ENCODE measurements at places on chromosomes 1 and 21.

- DNase-seq: peak; percentile 9
These were observed 375.7 kb upstream of the CAMK1G start for GRCh38 chr1:209207701-209208286.

- no peak for DNase-seq
These were observed 5.0 kb downstream of the TSTD1 start for GRCh38 chr1:161033751-161034150.

DNA sequence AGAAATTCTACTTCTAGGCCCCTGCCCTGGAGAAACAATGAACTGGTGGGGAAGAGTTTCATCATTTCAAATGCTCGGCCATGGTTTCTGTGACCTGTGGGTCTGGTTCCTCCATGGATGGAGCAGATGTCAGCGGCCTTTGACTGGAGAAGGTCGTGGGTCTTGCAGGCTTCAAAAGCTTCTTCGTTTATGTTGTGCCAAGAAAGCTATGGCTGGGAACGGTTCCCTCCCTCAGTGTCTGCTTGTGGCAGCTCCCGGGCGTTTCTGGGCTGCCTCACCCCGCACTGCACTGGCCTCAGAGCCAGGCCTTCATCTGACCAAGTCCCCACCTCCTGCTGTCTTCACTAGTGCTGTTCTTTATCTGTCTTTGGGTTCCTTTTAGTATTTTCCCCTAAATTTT, 46.4 kb upstream of the POFUT2 start:
- no peak for DNase-seq

DNA sequence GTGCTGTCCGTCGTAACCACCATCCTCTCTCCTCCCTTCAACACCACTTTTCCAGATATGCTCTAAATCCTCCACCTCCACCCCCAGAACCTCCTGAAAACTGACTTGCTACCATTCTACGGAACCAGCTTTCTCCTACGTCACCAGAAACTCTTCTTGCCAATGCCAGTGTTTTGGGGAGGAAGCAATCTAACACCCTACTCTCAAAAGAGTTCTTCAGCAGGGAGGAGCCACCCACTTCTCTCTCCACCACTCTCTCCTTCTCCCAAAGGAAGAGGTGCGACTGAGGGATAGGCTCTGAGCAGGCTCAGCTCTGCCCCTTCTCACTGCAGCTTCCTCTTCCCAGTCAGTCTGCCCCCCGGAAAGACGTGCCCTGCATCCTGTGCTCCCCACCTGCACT, 6.1 kb upstream of the S100A2 start:
- no peak for DNase-seq

GRCh38 chr1:244384066-244384465, 67.6 kb downstream of the ADSS2 start:
- DNase-seq: no peak

GRCh38 chr1:67675800-67676199, 9.2 kb upstream of the GADD45A start:
- DNase-seq: no peak

GRCh38 chr1:33039840-33040239, 3.2 kb upstream of the AK2 start:
- DNase-seq: no peak

DNA sequence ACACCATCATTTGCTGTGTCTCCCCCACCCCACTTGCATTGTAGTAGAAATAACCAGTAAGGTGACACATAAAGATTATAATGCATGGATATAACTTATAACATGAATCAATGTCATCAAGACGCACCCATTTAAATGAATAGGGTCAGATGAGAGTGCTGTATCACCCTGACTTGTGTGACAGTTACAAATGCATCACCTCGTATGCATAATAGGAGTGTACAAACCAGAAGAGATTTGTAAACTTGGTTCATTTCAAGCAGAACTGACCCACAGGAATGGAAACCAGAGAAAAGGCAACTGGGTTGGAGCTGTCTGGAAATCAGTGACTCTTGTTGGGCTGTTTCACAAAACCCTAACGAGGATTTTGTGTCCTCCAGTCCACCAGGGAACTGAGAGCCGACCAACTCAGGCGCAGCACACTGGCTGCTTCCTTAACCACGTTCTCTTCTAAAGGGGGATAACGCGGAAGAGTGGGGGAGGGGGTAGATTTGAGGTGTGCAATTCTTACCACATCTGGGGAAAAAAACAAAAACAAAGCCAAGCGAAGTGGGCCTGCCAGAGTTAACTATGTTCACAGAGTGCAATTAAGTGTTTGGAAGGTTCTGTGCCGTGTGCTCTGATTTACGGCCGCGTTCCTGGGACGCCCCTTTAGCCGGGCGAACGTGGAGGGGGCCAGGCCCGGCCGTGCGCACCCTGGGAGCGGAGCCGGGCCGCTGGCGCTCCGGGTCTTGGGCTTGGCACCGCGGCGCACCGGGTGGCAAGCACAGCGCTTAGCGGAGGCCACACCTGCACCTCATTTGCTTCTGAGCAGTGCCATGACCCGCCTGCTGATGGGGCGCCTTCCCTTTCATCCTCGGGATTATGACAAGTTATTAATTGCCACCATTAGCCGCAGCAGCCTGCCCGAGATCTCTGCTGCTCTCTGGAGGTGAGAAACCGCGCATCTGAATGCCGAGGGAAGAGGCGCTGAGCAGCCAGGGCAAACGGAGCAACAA, 248.8 kb upstream of the FOXD3 start:
- no peak for DNase-seq

DNA sequence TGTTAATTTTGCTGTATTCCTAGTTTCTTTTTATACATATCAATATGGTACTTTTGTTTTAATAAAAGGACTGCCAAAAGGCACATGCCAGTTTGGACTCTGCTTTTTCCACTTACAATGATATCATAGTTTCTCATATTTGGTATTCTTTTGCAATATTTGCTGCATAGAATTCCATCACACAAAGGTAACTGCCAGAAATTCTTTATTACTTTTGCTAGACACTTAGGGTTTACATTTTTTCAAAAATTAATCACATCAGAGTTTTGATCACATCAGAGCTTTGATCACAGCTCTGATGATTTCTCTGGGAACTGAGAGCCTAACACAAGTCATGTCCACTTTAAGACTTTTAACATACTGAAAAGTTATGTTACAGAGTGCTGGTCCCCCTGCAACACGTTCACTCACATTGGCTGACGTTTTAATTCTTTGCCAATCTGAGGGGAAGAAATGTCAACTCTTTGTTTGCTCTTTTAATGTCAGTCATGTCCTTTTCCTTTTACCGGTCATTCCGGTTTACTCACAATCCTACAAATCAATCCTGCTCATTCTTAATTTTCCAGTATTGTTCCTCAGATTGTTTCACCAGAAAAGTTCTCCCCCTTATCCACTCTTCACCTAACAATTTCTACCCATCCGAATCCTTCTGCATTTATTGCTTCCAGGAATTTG, 1.1 kb upstream of the CD46 start:
- no peak for DNase-seq

DNA sequence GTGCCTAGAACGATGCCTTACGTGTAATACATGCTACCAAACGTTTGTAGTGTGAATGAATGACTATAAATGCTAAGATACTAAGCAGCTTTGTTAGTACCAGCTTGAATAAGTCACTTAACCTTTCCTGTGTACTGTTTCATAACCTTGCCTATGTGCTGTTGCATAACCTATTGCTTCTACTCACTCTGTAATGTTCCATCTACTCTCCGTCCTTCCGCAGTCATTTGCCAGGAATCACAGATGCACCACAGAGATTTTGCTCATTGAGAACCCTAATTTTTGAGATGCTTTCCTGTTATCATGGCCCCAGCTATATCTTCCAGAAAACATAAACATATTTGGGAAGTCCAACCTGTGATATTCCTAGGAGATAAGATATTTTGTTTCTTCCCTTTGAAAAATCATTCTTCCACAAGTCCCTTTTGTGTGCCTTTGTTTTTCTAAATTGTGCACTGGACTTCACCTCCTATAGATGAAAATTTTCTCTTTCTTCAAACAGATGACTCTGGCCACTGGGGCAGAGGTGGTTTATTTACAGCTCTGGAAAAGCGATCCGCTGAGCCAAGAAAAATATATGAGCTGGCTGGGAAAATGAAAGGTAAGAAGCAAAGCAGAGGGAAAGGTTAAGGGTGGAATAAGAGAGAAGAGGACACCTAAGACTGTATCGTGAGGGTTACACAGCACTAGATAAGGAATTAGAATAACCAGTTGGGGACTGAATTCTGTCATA, 44.8 kb downstream of the CHD1L start:
- no peak for DNase-seq

- DNase-seq: no peak
These were observed 633 bp upstream of the RFX5 start for GRCh38 chr1:151347523-151348246.

GRCh38 chr1:80349218-80349617, 1342.7 kb upstream of the ADGRL4 start:
- DNase-seq: no peak

DNA sequence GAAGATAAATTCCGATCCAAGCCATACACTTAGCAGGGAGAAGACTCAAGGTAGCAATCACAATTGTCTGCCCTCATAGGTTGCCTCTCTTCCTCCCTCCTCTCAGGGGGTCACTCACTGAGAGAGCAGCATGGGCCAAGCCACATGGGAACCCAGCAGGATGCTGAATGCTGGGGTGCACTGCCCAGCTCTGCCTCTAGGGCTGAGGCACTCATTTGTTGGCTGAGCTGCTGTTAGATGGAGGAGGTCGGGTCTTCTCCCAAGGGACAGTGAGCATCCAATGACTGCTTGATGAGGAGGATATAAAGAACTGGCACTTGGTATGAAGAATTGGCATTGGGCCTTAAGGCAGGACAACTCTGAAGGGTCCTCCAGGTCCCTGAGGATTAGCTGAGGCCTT, 418.8 kb downstream of the SIPA1L2 start:
- DNase-seq: no peak

GRCh38 chr1:27132624-27133023, 22.3 kb downstream of the SLC9A1 start:
- no peak for DNase-seq

DNA sequence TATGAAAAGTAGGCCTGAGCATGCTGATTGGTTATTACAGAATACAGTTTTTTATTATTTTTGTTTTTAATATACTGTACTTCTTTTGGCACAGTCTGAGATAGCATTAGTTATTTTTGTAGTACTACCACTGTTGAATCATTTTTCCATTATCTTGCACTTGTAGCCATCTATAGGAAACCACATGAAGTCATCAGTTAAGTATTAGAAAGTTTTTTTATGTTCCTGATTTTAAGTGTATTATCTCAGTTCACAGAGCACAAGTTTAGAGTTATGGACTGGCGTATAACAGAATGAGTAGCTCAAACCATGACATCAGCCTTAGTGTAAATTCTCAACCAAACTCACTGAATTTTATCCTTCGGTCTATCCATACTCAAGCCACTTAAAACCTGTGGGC, 22.8 kb downstream of the DHX9 start:
- no peak for DNase-seq

DNA sequence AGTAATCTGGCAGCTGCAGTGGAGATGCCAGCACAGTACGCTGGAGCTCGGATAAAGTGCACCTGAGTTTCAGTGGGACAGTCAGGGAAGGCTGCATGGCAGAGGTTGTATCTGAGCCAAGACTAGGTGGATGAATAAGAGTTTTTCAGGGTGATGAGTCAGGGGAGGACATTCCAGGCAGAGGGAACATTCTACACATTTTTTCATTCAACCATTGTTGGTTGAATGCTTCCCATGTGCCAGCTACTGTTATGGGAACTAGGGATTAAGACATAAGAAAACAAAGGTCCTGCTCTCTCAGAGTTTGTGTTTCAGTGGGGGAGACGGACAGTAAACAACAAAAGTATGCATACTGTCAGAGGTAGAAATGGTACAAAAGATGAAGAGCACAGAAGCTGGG, 5.2 kb downstream of the LEPR start:
- no peak for DNase-seq

- no peak for DNase-seq
These were observed 3.2 kb upstream of the IBA57 start for GRCh38 chr1:228162286-228163006.

DNA sequence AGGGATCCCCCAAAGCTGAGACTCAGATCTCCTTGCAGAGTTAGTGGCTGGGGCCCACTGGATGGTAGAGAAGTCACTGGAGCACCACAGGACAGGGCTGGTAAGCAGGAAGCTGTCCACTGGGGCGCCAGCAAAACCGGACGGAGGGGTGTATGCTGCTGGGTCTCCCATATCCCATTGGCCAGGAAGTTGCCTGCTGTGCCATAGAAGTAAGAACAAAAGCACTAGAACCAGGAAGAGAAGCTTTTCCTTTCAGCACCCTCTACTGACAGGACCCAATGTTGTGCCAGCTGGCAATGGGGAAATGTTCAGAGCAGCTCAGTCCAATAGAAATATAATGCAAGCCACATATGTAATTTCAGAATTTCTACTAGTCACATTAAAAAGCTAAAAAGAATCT, 146.6 kb downstream of the SPATA46 start:
- no peak for DNase-seq

- DNase-seq: no peak
These were observed 14.3 kb downstream of the DAP3 start for GRCh38 chr1:155703216-155703615.

GRCh38 chr1:212326541-212326940, 41.3 kb downstream of the PPP2R5A start:
- no peak for DNase-seq

- DNase-seq: no peak
These were observed 62.4 kb upstream of the LRP8 start for GRCh38 chr1:53390261-53390660.

DNA sequence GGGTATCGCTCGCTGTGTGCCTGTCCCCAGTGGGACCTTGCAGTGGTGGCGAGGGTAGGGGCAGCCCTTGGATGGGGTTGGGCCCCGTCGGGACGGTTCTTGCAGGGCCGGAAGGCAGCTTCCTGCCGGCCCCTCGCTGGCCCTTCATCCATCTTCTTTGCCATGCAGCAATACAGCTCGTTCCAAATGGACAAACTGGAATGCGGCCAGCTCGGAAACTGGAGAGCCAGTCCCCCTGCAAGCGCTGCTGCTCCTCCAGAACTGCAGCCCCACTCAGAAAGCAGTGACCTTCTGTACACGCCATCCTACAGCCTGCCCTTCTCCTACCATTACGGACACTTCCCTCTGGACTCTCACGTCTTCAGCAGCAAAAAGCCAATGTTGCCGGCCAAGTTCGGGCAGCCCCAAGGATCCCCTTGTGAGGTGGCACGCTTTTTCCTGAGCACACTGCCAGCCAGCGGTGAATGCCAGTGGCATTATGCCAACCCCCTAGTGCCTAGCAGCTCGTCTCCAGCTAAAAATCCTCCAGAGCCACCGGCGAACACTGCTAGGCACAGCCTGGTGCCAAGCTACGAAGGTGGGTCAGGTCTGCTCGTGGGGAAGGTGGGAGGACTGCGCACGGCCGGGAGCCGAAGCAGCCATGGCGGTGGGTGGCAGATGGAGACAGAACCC, 45.8 kb downstream of the SIM2 start:
- no peak for DNase-seq

GRCh38 chr1:40798366-40799281, 15.0 kb downstream of the KCNQ4 start:
- DNase-seq: no peak

DNA sequence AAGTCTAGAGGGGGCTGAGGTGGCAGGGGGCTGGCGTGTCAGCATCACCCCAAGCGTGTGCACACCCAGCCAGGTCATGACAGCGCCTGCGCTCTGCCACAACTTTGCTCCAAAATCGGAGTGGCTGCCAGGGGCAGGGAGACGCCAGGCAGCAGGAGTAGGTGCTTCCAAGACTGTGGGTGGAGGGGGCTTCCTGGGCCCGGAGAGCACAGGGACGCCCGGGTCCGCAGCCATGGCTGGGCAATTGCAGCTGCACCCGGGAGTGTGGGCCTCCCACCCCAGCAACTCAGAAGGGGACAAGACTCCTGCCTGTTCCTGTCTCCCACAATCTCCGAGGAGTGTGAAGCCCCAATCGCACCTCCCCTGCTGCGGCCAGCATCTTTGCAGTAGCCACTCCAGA, 53.1 kb upstream of the CYYR1 start:
- DNase-seq: no peak
